ENCODE measurements at places on chromosomes 3 and 15. TPM values are rescaled to one million over a fixed set of nuclear protein-coding genes. Genes with fewer than 3 reads are reported as not detected.

The NTRK3 gene
- total RNA-seq = 4.9 TPM

The CTDSPL gene
- 28.0 TPM for total RNA-seq

The POU1F1 gene
- total RNA-seq = not detected

The ZFAND6 gene
- total RNA-seq = 87.4 TPM

The ZNF662 gene
- total RNA-seq = 6.6 TPM

GRCh38 chr3:58353722-58354553 lies 21.2 kb downstream of the PXK start:
- DNase-seq = no peak

- DNase-seq = no peak
Measured at GRCh38 chr3:53938645-53939044, 47.0 kb upstream of the SELENOK start.

GRCh38 chr3:160671995-160672394 lies 5.0 kb upstream of the ARL14 start:
- DNase-seq = no peak

DNA sequence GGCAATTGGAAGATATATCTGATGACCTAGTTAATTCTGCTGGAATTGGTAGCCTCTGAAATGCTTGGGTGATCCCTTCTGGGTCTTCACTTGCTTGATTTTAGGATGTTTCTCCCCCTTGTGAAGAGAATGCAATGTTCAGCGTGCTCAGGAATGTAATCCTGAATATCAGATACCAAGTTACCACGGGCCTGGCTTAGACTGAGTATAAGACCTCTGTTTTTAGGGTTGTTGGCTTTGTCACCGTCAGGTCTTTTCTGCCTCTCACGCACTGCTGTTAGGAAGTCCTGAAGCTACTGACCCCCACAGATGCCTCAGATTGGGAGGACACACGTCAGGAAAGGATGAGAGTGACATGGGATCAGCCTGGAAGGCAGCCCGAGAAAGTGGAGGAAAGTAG lies 198.5 kb downstream of the CDIN1 start:
- no peak for DNase-seq

DNA sequence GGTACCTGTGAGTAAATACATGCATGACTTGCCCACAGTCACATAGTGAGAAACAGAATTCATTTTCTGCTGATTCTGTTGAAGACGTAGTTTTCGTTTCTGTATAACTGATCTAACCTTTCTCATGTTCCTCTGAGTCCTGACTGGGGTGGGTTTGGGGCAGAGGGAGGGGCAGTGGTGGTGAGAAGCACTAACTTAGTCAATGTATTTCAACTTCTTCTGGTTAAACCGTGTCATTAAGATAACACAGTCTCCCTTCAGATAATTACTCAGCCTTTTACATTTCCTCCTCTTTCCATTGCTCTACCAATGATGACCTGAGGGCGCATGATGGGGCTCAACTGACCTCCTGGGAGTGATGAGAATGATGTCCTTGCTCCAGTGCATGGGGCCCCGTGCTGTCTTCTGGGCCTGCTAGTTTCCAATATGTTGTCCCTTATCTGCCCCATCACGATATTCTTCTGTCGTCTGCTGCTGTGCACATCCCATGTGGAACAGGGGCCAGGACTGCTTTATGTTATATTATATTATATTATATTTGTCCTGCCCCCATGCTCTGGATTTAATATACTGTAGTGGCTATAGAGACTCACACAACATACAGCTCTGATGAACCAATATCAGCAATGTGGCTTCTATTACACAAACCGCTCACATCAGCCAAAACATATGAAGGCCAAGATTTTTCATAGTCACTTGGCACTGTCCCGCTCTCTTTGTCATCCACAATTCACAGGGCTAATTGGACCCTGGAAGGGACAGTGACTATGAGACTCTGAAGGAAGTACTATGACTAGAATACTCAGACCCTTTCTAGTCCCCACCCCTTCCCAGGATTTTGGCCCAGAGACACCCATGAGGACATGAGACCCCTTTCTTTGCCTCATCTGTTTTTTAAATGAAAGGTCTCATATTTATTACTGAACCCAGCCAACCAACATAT lies 407.1 kb upstream of the MCTP2 start:
- no peak for DNase-seq

- no peak for DNase-seq
Measured at GRCh38 chr3:196842567-196843434, 24.9 kb upstream of the SENP5 start.

GRCh38 chr15:77554306-77555080 lies 78.2 kb downstream of the LINGO1 start:
- no peak for DNase-seq

- DNase-seq = no peak
Measured at GRCh38 chr3:95629802-95630201, 1184.6 kb upstream of the EPHA6 start.

DNA sequence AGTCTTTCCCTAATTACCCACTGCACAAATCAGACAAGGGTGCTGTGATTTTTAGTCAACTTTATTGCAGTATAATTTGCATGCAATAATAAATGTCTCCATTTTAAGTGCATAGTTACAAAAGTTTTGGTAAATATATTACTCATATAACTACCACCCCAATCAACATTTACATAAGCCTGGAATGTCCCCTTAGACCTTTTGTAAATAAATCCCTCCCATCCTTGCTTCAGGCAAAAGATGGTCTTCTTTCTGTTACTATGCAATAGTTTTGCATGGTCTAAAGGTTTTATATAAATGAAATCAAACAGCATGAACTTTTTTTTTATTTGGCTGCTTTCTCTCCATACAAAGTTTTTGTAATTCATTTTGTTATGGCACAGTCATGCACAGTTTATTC lies 235.4 kb downstream of the PYDC2 start:
- DNase-seq = no peak

- DNase-seq = no peak
Measured at GRCh38 chr15:79378394-79379109, 53.6 kb upstream of the MINAR1 start.

GRCh38 chr3:59185591-59186369 lies 136.0 kb upstream of the CFAP20DC start:
- no peak for DNase-seq

DNA sequence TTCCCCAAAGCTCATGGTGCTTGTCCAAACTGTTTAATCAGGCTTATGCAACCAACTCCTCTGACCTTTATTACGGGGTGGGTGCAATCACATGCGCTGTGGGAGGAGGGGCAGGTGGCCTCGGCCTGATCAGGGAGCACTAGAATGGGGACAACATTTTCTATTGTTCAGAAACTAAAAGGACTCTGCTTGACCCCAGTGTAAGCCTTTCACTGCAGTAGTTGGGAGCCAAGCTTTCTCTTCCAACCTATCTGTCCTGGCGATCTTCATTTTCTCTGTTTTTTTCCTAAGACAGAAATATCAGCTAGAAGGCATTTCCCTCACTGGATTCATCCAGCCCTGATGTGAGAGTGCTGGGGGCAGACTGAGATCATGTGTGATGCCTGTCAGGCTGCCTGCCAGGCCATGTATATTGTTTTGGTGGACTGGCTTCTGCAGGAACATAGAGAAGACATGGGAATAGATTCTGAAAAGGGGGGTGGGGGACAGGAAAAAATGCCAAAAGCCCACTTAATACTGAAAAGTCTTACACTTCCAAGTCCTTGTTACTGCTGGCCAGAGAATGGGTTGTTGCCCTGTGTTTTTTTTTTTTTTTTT lies 627.0 kb upstream of the TBL1XR1 start:
- peak; percentile 92 for DNase-seq

DNA sequence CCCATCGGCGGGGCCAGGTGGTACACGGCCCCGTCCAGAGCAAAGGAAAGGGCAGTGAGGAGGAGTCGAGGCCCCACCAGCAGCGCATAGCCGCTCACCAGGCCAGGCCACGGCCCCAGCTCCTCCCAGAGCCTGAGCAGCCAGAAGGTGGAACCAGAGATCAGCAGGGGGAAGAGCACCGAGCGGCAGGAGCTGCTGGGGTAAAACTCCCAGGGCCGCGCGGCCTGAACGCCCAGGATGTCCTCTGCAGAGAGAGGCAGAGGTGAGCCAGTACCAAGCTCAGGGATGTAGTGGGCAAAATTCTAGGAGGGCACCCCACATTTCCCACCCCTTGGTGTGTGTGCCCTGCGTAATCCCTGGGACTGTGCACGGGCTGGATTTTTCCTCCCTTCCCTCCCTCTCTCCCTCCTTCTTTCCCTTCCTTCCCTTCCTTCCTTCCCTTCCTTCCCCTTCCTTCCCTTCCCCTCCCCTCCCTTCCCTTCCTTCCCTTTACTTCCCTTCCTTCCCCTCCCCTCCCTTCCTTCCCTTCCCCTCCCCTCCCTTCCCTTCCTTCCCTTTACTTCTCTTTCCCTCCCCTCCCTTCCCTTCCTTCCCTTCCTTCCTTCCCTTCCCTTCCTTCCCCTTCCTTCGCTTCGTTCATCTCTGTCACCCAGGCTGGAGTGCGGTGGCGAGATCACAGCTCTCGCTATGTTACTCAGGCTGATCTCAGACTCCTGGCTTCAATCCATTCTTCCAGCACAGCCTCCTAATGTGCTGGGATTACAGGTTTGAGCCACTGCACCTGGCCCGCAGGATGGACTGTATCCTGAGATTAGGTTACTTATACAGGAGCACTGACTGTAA lies 6.3 kb upstream of the NCBP2 start:
- no peak for DNase-seq

GRCh38 chr3:97838393-97838792 lies 16.6 kb downstream of the CRYBG3 start:
- DNase-seq = no peak

DNA sequence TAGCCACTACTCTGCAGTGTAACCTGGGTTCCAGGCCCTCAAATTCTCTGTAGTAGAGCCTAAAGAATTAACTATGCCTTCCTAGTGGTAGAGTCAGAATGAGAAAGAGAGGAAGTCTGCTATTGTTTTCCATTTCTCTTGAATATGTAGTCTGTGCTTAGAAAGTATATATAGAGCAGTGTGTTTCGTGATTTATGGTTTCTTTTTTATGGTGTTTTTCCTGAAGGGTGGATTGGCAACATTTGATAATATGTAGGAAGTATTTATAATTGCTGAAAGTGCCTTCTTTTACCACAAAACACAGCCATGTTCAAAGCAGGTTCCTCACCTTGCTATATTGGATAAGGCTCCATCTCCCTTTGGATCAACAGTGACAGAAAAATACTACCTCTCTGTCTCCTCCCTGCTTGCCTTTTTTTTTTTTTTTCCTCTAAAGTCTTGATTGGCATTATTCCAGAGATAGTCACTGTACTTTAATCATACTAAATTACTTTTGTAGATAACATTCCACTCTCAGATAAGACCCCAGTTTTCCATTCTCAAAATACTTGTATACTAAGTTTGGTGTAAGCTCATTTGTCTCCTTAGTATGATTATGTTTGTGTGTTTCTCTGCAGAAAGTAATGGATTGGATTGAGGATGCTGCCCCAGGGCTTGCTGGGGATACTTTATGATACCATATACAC lies 47.8 kb downstream of the IQGAP1 start:
- no peak for DNase-seq

GRCh38 chr3:144287001-144287400 lies 315.4 kb downstream of the DIPK2A start:
- DNase-seq = no peak
